SK-N-SH treated with all-trans-retinoic acid at 6 μM for 48 hours (cell line): ENCODE measurements at places on chromosomes 1 and 21.

GRCh38 chr1:244092293-244092963 lies 41.3 kb downstream of the ZBTB18 start:
- peak; percentile 93 for ATAC-seq

DNA sequence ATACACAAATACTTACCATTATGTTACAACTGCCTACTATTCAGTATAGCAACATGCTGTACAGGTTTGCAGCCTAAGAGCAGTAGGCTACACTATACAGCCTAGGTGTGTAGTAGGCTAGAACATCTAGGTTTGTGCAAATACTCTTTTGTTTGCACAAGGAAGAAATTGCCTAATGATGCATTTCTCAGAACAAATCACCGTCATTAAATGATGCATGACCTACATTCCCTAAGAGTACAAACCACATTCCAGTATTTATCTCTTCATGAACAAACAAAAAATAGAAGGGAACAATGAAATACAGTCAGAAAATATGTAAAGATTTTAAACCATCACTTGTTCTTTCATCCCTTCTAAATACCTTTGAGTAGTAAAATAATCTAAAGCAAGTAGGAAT lies 109.7 kb upstream of the HP1BP3 start:
- ATAC-seq: no peak

GRCh38 chr1:82604524-82604923 lies 803.8 kb downstream of the ADGRL2 start:
- no peak for ATAC-seq

DNA sequence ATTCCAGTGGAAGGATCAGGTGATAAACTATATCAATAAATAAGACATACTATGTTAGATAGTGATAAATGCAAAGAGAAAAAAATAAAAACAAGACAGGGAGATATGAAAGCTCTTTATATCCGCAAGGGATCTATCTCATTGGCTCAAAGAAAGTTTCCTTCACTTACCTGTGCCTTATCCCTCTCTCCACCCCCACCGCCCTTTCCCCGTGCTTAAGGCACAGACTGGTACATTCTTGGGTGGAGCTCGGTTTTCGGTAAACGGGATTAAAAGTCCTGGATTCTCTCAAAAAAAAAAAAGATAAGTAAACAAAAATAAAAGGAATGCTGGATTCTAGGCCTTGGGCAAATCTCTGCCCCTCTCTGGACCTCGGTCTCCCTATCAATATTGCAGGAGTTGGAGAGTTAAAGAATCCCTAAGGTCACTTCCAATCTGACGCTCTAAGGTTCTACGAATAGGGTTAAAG lies 593 bp upstream of the DNAJC16 start:
- no peak for ATAC-seq

GRCh38 chr1:10171105-10171767 lies 39.1 kb upstream of the KIF1B start:
- no peak for ATAC-seq

DNA sequence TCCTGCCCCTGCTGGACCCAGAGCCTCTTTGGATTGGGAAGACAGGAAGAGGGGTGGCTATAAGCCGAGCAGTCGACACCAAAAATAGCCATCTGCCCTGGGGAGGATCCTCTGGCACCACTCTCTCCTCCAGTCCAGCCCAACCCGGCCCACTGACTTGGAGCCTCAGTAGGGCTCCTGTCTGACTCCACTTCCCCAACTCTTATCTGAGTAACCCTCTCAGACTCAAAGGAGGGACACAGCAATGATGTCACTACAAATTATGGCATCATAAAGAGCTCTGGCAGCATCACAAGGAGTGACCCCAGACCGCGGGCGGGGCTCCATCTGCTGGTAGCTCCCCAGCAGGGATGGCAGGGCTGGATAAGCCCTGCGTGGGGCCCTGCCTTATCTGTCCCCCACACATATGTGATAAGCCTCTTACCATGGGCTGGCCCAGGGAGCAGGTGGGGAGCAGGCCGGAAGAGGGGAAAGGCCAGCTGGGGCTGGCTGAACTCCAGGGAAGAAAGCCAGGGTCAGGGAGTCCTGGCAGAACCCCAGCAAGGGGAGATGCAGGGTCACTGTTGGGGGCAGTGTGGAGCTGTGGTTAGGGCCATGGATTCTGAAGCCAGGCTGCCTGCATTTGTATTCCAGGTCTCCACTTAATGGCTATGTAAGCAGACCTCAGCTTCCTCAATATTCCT lies 4.6 kb upstream of the SLC6A9 start:
- peak; percentile 3; the same call in 1 of the 3 replicates for ATAC-seq

GRCh38 chr1:84489766-84490165 lies 10.7 kb downstream of the RPF1 start:
- ATAC-seq: no peak

DNA sequence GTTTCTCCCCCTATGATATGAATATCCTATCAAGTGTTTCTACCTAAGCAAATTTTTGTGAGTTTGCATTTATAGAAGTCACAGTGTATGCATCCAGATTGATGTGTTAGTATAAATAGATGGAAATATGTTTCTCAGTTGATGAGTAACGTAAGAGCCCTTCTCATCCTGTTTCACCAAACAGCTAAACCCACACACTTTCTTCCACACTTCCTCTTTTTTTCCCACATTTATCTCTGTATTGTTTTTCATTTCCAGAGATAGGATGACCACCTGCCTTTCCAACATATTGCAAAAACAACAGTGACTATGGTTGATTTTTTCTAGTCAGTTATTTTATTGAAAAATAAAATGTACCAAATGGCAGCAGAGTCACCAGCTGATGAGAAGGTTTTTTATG lies 490.1 kb downstream of the NEGR1 start:
- ATAC-seq: no peak

DNA sequence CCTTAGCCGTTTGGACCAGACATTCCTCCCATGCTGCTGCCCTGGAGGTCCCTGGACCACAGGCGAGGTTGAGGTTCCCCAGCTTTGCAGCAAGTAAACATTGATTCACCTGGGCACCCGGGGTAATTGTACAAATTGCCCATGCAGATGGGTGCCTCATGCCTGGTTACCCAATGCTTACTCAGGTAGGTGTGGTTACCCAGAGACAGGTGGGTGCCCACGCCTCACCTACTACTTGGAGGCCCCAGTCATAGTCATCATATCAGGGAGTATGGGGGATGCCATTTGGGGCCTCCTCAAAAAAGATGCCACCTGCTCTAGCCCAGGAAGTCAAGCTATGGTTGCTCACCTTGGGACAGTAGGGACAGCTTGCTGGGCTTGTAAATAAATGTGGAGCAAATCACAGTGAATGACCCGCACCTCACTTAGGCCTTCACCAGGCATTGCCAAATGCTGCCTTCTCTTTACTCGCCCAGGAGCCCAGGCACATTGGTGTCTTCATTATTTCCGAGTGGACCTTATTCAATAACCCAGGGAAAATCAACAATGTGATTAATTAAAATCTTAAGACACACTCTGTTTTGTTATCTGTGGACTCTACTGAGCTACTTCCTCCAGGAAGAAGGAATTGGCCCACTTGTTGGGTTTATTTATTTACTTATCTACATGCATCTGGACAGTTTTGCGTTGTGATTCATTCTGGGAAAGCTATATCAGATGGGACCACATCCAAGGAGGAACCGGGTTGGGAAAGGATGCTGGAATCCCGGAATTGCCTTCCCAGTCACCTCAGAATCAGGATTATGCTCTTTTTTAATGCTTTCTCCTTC lies 35.6 kb upstream of the GRHL3 start:
- ATAC-seq: peak; percentile 77

DNA sequence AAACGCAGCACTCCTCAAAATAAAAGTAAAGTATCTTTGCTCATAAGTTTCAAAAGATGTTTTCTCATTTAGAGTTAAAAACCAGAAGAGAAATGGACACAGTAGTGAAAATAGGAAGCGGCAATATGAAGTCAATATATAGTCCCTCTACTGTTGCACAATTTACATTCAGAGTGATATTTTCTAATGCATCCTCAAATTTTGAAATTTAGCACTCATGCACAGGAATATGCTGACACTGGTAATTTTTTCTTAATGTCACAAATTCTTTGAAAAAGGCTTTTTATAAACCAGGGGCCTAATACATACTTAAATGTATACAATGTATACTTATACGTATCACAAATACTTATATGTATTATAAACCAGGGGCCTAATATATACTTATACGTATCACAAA lies 19.5 kb downstream of the ST7L start:
- ATAC-seq: no peak

GRCh38 chr1:211948377-211948776 lies 87.0 kb downstream of the INTS7 start:
- no peak for ATAC-seq

GRCh38 chr1:4055294-4055967 lies 155.4 kb upstream of the C1orf174 start:
- no peak for ATAC-seq

DNA sequence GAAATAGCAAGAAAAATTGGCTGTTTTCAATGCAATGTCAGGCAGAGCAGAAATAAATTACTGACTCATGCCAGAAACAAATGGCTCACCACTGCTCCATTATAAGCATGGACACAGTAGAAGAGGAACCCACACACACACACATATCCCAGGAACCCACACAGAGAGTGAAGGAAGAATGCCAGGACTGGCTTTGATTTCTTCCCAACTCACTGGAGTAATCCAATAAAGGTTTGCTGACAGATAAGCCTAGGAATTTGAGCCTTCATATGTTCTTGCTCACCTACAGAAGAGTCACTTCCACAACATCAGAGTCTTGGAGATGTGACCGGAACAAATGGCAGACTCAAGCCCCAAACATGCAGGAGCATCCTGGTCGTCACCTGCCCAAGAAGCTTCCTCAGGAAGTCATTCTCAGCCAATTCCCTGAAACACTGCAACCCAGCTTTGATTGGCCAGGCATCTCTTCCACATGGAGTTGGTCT lies 2.2 kb downstream of the SH3BP5L start:
- peak; percentile 28 for ATAC-seq

DNA sequence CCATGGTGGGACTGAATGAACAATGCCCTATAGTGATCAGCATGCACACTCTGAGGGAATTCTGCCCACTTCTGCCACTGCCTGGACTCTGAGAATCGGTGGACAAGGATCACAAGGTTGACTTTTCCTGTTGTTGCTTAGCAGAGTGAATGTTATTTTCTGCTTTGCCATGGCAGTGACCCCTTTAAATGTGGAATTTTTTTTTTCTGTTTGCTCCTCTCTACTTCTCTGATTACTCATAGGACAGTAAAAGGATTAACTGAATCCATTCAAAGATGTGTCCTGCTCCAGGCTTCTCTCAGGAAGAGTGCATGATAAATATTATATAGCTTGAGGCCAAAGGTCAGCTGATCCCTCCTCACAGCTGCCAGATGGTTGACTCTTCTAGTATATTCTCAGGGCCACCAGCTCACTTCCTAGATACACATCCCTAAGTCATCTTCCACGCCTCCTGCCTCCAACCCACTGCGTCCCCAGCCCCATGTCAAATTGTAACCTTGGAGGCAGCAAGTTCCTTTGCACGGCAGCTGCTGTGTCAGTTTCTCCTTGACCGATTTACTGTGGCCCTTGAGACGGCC lies 74.0 kb upstream of the RALGPS2 start:
- peak; percentile 56 for ATAC-seq

GRCh38 chr1:48492392-48492791 lies 20.4 kb upstream of the SPATA6 start:
- no peak for ATAC-seq
